ENCODE measurements at places on chromosomes 11 and 22.
A peak's percentile ranks its signal among the peaks of the same experiment; 100 is the strongest.

GRCh38 chr11:14619603-14620531 lies 23.7 kb upstream of the PDE3B start:
- DNase-seq, result no peak

GRCh38 chr11:111119751-111120150 lies 125.8 kb upstream of the POU2AF2 start:
- DNase-seq, result no peak

GRCh38 chr11:12088047-12088481 lies 22.3 kb upstream of the MICAL2 start:
- DNase-seq, result peak; percentile 43

DNA sequence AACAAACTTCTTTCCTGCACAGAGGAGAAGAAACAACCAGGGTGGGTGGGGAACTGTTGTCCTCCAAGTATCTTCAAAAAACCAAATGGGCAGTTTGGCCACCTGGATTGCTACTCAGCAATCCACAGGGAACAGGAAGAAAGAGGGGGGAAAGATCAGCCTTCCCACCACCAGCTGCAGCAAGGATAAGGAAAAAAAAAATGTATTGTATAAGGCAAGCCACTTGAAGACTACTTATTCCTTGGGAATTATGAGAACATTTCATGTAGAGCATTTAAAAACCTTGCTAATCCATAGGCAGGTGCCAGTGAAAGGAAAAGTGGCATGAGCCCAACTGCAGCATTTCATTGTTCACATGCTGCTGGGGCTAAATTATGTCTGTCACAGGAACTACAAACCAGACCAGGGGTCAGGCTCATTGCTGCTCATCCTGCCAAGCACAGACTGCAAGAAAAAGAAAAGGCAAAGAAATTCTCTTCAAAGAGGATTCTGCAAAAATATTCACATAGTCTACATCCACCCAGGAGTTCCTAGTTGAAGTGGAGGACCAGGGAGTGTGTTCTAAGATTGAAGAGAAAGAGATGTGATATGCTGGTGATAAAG lies 2.2 kb downstream of the RAB30 start:
- DNase-seq, result no peak

Measured in AG09309 (cell line).